NCI-H510A treated with DMSO at 0.1 percent for 48 hours (cell line): ENCODE measurements at places on chromosomes 6 and 20.

- DNase-seq, result no peak
Observed at GRCh38 chr20:17587148-17587547, 17.3 kb downstream of the DSTN start.

DNA sequence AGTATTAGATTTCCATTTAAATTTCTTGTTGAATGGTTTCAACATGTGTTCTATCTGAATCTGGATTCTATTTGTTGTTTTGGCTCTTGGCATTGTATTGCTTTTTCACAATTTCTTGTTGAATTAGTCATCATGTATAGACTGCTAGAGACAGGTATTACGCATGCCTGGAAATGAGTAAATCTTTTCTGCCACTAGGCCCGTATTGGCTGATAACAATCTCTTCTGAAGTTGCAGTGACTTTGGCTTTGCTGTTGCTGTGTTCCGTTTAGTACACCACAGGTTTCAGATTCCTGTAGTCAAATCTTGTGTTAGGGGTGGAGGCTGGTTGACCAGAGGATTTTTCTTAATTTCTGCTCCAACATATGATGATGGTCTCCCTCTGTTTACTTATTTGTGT is 1339.4 kb downstream of the GRIK2 start:
- DNase-seq, result no peak

DNA sequence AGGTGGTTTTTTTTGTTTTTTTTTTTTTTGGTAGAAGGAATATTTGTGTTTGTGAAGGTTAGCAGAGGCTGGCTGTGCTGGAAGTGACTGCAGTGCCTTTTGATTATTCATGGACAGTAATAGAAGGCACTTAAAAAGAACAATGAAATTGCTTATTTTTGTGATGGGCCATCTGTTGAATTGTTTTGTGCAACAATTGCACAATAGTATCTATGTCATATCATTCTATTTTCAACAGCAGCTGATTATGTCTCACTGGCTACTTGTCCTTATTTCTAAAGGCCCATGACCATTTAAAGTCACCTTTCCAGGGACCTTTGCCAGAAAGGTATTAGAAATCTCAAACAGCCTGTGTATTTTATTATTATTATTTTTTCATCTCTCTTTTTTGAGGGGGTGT is 70.6 kb downstream of the AFG1L start:
- DNase-seq, result no peak

DNA sequence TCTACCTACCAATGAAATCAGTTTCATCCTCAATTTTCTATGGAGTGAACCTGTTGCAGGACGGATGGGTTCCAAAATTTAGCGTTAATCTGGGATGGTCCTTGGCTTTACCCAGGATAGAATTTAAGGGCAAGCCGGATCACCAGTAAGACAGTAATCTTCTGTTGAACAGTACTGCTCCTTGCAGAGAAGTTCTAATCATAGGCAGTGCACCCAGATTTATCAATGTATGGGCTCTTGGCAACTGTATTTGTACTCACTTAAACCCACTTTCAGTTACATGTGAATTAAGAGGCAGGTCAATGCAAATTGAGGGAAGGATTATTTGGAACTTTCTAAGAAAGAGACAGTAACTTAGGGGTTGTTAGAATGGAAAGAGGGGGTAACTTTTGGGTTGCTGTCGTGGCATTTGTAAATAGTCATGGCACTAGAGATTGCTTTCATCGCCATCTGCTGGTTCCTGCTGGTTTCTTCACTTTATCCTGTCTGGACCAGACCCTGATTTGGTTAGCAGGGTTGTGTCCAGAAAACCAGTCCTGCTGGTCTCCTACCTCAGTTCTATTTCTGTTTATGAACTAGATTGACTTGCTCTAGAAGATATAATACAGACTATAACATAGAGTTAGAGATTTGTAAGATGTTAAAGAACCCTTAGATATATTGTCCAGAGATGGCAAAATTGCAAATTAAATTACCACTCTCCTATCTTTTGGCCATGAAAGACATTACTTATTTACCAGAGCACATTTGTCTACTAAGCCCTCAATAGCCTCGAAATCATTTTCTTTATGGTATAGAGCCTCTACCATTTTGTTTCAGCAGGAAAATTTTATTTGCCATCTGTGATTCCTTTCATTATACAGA is 646.3 kb downstream of the UTRN start:
- no peak for DNase-seq

- DNase-seq, result no peak
Observed at GRCh38 chr6:130362128-130362527, 3.7 kb upstream of the TMEM200A start.

GRCh38 chr6:43421831-43422230 is 5.5 kb upstream of the ABCC10 start:
- no peak for DNase-seq

- DNase-seq, result no peak
Observed at GRCh38 chr6:57313711-57314471, 3.5 kb upstream of the PRIM2 start.

DNA sequence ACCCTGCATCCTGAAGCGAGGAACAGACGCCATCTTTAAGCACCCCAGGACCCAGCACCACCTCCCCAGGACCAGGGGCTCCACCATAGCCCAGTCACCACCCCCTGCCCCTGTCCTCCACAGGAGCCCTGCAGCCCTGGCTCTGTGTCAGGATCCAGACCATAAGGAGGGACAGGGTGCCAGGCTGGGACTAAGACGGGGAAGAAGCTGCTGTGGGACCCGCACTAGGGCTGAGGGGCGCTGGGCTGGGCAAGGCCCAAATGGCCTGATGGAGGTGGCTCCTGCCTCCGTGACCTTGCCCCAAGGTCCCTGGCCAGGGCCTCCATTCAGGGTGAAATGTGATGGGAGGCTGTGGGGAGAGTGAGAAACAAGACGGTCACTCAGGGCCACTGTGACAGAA is 385.6 kb downstream of the TAF4 start:
- no peak for DNase-seq

GRCh38 chr6:26471970-26472369 is 14.2 kb downstream of the BTN2A1 start:
- no peak for DNase-seq

GRCh38 chr20:1804554-1804956 is 90.7 kb upstream of the SIRPA start:
- DNase-seq, result no peak

DNA sequence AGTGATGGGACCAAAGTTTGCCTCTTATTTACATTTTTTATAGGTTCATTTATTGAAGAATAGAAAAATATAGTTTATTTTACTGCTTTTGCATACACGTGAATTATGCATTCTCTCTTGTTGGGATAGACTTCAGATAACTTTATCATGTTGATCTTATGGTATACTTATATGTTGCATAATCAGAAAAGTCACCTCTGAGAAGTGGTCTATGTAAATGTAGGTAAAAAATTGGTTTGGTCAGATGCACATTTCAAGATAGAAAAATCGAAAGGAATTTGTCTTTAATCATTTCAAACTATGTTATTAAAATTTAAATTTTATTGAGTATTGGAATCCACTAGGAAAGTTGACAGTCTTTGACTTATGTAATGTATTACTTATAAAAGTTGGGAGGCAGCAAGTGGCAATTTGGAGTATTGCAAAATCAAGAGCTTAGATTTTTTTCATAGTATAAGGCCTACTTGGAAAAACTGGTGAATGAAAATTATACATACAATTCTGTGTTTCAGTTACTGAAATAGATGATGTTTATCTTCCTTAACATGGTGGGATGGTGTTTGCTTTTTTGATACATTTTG is 2.4 kb downstream of the PHF3 start:
- DNase-seq, result no peak

DNA sequence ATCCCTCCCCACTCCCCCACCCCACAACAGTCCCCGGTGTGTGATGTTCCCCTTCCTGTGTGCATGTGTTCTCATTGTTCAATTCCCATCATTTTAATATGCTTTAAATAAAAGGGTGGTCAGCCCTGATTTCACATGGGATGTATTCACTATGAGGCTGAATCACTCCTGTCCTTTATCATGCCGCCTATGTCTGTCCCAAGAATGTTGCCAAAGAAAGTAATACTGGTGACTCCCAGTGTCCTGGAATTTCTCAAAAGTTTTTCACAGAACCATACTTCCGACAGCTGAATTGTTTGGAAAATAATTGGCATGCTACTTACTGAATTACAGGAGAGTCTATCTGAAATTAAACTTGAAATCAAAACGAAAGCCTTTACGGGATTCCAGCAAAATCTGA is 217.7 kb downstream of the HAO1 start:
- no peak for DNase-seq

- DNase-seq, result no peak
Observed at GRCh38 chr6:103908898-103909297, 950.8 kb downstream of the HACE1 start.

- no peak for DNase-seq
Observed at GRCh38 chr6:125611573-125612344, 137.7 kb upstream of the HEY2 start.

DNA sequence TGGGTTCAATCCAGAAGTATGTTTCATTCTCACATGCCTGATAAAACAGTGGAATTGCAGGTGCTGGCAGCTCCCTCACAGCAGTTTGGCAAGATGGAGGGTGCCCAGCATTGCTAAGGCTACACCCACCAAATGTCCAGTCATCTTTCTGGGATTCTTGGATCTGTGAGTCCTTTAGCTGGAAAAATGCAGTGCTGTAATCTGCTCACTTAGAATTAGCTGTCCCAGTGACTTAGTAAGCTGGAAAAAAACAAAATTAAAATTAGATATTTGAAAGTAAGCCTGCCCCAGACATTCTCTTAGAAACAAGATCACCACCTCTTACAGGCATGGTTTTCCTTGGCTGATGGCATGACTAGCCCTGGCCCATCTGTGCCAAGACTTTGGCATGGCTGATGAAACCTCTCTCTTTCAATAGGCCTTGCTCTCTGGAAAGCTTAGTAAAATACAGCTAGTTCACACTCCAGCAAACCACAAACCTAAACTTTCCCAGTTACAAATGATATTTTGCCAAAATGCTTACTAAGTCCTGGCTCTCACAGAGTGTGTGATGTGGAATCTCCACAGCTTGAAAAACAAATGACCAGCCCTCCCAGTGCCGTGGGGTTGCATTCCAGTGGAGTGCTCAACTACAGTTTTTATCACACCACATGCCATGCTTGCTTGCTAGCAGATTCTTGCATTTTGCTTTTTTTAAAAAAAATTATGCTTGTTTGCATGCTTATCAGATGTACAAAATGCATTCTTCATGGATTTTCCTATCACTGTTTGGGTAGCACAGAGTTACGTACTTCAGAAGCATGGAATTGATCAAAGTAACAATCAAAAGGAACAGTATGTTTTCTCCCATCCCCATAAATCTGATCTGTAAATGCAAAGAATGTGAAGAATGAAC is 261.5 kb downstream of the EYA4 start:
- no peak for DNase-seq

- DNase-seq, result no peak
Observed at GRCh38 chr20:24657196-24657595, 187.8 kb downstream of the SYNDIG1 start.

GRCh38 chr20:8940326-8940725 is 128.6 kb upstream of the PLCB4 start:
- DNase-seq, result no peak

- DNase-seq, result no peak
Observed at GRCh38 chr6:135710042-135710441, 141.5 kb upstream of the PDE7B start.

DNA sequence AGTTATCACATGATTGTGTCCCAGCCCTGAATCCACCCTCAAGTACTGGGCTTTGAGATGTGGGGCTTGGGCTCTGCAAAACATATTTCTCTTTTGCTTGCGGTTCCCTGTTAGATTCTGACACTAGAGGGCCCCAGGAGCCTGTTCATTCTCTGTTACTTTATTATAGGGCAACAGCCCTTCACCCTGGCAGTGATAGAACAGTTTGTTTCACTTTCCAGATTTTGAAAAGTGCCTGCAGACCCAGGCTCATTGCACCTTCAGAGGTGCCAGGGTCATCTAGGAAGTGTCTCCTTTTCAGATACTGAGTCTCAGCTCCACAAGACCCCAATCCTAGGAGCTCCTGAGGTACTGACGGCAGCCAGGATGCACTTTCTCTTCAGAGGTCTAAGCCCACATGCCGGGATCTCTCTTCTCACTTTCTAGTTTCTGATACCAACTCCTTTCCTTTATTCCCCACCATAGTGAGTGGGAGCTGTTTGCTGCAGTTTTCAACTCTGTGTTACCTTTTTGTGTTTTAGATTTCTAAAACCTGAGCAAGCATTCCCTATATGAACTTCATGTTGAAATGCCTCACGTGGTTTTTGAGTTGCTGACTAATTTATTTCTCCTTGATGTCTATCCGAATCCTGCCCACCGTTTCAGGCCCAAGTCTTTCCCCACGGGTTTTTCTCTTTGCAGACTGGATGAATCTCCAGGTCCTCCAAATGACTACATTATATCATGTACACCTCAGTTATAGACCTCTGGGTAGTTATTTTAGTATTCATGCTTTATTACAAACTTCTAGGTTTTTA is 10.9 kb downstream of the ABT1 start:
- peak; percentile 91 for DNase-seq

DNA sequence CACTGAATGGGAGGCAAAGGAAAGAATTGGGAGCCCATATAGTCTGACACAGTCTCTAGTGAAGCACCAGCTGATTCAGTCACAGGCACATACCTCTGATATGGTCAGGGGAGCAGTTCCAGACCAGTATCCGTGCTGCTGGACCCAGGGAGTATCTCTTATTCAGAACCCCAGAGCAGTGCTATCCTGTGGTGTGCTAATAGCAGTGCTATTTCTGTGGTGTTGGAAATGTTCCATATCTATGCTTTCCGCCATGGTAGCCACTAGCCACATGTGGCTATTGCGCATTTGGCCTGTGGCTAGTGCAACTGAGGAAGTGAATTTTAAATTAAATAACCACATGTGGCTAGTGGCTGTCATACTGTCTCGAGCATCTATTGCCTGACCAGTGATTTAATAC is 11.0 kb downstream of the SCUBE3 start:
- DNase-seq, result no peak
